NCI-H1694 treated with DMSO at 0.1 percent for 48 hours (cell line): ENCODE measurements at places on chromosomes 6 and 20.

DNA sequence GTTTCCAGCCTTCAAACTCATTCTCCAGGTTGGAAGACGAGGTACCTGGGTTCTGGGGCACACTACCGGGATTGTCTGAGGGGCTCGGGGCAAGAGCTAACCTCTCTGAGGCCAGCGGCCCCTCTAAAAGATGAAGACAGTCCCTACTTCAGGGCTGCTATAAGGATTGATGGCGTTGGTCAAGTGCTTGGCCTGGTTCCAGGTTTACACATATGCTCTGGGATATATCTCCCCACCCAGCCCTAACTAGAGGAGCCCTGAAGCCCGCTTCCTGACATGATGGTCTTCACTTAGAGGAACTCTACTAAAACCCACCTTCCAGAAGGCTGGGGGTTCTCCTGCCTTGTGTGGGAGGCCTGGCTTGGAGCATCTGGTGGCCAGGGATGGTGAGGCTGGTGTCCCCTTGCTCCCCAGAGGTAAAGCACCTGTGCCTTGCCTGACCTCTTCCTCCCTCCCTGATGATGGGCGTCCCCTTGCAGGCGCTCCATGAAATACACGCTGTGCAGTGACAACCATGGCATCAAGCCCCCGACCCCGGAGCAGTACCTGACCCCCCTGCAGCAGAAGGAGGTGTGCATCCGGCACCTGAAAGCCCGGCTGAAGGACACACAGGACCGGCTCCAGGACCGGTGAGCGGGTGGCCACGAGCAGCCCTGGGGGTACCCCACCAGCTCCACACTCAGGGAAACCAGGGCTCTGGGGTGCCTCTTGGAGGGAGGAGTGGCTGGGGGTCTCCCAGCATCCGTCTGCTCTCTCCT is 28.7 kb downstream of the SDCBP2 start:
- no peak for DNase-seq

DNA sequence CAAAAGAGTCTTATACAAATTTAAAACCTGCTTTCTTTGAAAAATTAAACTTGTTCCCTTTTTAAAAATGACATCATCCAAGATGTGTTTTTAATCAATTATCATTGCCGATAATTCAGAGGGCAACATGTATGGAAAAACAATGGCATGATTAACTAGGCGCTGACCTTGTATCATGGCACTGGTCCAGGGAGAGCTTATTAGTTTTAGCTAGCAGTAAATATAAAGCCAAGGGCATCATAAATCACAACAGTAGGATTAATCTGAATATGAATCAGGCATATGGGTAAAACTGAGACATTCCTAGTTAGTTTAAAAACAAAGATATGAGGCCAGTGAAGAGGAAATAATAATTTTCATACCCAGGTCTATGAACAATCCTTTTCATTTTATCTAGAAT is 374.0 kb downstream of the HDGFL1 start:
- DNase-seq: no peak

- no peak for DNase-seq
Observed at GRCh38 chr6:156691018-156691417, 86.2 kb upstream of the ARID1B start.

DNA sequence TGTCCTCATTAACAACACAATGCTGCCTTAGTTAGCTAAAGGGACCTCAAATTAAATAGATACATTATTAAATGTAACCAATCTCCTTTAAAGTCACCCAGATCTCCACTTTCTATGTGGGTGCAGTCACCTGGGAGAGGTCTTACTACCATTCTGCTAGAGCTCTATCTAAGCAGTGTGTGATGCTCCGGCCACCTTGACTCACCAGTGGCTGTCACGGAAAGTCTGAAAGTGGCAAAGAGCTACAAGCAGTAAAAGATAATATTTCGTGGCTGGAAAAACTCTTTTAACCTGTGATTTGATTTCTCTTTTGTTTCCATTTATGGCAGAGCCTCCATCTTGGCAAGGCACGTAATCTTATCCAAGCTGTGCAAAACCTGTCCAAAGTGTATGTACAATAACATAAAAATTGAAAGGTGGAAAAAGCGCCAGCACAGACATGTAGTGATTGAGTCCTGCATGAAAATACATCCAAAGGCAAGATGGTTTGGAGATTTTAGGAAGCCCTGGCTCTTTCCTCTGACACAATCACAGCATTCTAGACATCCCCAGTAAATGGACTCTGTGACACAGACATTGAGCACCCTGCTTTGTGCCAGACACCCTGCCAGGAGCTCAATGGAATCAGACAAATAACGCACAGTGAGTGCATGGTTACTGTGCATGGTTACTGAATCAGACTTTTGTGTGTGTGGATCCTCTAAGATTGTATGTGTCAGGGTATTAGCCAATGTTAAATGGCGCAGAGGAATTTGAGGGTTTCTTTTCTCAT is 116.6 kb downstream of the ADAT2 start:
- DNase-seq: no peak

DNA sequence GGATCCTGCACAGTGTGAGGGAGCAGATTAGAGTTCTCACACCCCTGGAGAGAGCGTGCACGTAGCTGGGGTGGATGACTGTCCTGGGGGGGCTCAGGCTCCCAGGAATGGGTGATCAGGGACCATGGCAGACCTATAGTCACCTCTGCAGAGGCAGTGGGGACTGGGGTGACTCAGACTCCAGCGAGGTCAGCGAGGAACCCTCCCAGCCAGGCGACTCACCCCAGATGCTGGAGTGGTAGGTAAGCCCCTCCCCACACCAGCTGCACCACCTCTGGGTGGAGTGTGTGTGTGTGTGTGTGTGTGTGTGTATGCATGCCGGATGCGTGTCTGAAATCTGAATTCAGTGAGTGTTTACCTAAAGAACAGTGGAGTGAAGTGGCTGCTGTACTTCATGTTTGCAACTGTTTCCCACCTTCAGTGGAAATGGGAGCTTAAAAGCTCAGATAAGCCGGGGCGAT is 17.4 kb upstream of the GTSF1L start:
- no peak for DNase-seq

GRCh38 chr6:56104591-56104990 is 142.8 kb downstream of the COL21A1 start:
- DNase-seq: no peak

- no peak for DNase-seq
Observed at GRCh38 chr6:112338166-112338709, 8.9 kb upstream of the RFPL4B start.

GRCh38 chr6:134394905-134395304 is 77.0 kb upstream of the SGK1 start:
- no peak for DNase-seq

DNA sequence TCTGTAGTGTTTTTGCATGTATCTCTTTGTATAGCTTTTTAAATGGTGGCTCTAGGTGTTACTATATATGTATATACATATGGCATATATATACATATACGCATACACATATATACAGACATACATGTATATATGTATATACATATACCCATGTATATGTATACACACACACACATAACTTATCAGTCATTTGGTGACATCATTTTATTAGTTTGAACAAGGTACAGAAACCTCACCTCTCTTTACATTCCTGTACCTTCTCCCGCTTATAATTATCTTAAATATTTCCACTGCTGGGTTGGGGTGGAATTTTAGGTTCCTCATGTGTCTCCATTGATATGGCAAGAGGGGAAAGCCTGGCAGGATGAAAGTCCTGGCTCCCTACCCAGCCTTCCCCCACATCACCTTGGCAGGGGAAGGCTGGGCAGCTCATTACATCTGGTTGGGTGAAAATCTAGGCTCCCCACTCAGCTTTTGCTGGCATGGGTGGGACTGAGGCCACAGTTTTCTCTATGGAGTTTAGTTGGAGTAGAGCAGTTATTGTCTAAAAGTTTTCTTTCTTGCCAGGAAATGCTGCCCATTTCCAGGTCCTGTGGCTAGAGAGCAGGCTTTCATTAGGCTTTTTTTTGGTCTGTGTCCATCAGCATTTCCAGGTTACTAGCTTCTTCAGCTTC is 7.6 kb downstream of the GLO1 start:
- no peak for DNase-seq

DNA sequence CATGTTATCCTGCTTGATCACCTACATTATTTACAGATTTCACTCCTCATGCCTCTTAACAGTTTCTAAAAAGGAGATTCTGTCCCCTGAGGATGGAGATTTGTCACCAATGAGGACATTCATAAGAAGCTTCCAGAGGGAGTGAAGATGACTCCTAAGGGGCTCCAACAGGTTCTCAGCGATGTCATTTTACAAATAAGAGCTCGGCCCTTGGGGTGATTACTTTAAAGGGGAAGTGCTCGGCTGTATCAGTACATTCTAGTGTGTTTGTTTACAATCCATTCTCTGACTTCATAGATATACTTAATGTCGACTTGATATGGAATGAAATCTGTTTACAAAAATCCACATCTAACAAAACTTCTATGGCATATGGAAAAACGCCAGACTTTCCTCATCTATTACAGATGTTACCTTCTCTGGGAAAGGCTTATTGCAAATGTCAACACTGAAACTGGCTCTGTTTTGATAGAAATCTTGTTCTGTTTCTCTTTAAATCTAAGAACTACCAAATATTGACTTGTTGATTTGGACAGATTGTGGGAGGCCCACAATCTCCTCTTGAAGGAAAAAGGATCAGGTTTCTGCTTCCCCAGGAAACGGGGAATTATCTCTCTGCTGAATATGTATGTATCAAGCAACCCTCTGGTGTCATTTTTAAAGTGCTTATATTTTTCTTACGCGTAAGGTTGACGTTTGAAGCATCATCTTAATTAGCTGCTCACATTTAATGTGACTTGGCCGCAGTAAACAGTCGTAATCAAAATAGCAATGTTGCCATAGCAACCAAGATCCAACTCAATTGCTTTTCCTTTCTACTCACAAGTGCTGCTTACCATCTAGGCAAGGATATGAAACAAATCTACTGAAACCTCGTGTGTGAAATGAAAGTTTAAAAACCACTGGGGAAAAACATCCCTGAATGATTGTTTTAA is 95.7 kb downstream of the SHLD1 start:
- DNase-seq: peak; percentile 30

GRCh38 chr6:7086488-7086887 is 21.3 kb upstream of the RREB1 start:
- DNase-seq: no peak
